ENCODE measurements at places on chromosomes 2 and 18. TPM values are rescaled to one million over a fixed set of nuclear protein-coding genes. Genes with fewer than 3 reads are reported as not detected.

TTC21B gene
- 5.0 TPM for polyA plus RNA-seq

DNA sequence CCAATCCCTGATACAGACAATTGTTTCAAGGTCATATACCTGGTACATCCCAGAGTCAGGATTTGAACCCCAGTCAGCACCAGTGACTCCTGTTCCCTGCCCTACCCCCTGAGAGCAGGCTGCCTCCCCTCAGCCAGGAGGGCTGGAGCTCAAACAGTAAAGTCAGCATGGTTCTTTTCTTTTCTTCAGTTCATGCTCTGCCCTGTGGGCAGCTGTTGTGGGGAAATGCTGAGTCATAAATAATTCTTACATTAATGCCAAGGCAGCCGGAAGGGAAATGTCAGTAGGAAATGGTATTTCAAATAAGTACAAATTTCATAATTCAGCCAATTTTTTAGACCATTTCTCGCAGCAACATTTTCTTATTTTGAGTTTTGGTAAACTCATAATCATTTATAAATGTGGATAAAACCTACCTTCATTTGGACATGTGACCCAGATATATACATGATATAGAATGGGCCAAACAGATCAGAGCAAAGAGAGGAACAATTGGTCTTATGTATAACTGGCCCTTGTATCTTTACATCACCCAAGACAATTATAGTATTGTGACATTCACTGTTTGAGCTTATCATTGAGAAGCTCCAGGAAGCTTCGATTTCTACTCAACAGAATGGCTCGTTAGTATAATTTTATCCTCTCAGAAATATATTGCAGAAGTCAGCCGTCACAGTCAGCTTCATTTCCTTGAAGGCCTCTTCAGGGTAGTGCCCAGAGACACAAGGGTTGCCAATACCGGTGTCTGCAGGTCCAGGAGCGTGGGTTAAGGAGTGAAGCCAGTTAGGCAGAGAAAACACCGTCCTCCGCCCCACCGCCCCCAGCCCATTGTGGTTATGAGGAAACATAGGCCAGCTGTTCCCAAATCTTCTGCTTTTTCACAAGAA lies 28.0 kb upstream of the SCYGR1 start:
- H3K4me3 ChIP-seq: no peak overlapping the region
- no peaks in the 10 kb centered on the region for H3K27me3 ChIP-seq
- no peaks in the 10 kb centered on the region for H3K4me1 ChIP-seq
- H3K36me3 ChIP-seq: no peaks in the 10 kb centered on the region
- peak overlapping the region; percentile 35 for H3K27ac ChIP-seq

REG3G gene
- polyA plus RNA-seq: not detected

DQX1 gene
- polyA plus RNA-seq: 0.05 TPM

- H3K36me3 ChIP-seq: no peaks in the 10 kb centered on the region
- no peaks in the 10 kb centered on the region for H3K4me1 ChIP-seq
- no peak overlapping the region for H3K27ac ChIP-seq
- no peak overlapping the region for H3K4me3 ChIP-seq
These were observed 37.5 kb upstream of the ACSL3 start for GRCh38 chr2:222823183-222823930.

COL6A3 gene
- 10.1 TPM for polyA plus RNA-seq

DNA sequence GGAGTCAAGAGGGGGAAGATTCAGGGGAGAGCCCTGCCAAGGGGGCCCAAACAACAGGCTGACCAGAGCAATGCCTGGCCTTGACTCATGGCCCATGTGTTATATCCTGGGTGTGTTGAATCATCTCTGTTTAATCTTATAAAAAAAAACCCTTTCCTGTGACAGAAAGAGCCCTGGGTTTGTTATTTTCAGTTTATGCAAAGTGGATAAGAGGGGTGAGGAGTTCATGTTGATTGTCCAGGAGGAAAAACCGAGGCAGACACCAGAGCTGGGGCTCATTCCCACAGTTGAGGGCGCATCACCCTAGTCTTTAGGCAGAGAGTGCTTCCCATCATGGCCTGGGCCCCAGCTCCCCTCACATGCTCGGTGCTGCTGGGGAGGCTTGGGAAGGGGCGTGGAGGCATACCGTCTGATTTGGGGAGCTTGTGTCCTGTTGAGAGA lies 30.9 kb upstream of the IL37 start:
- H3K27me3 ChIP-seq: no peaks in the 10 kb centered on the region
- no peak overlapping the region for H3K27ac ChIP-seq
- no peak overlapping the region for H3K4me3 ChIP-seq
- peaks cover 3% of the 10 kb centered on the region for H3K4me1 ChIP-seq
- H3K36me3 ChIP-seq: no peaks in the 10 kb centered on the region

CACNB4 gene
- polyA plus RNA-seq: 0.08 TPM

GRCh38 chr18:66560094-66560493 lies 43.8 kb downstream of the CDH19 start:
- H3K4me1 ChIP-seq: no peaks in the 10 kb centered on the region
- DNase-seq: no peak
- no peaks in the 10 kb centered on the region for H3K36me3 ChIP-seq
- no peaks in the 10 kb centered on the region for H3K27me3 ChIP-seq

- no peak for DNase-seq
- no peak overlapping the region for H3K4me3 ChIP-seq
- no peaks in the 10 kb centered on the region for H3K4me1 ChIP-seq
- H3K27me3 ChIP-seq: no peaks in the 10 kb centered on the region
These were observed 274.1 kb upstream of the CYRIA start for GRCh38 chr2:16939771-16940170.

ERICH2 gene
- 0.39 TPM for polyA plus RNA-seq

DNA sequence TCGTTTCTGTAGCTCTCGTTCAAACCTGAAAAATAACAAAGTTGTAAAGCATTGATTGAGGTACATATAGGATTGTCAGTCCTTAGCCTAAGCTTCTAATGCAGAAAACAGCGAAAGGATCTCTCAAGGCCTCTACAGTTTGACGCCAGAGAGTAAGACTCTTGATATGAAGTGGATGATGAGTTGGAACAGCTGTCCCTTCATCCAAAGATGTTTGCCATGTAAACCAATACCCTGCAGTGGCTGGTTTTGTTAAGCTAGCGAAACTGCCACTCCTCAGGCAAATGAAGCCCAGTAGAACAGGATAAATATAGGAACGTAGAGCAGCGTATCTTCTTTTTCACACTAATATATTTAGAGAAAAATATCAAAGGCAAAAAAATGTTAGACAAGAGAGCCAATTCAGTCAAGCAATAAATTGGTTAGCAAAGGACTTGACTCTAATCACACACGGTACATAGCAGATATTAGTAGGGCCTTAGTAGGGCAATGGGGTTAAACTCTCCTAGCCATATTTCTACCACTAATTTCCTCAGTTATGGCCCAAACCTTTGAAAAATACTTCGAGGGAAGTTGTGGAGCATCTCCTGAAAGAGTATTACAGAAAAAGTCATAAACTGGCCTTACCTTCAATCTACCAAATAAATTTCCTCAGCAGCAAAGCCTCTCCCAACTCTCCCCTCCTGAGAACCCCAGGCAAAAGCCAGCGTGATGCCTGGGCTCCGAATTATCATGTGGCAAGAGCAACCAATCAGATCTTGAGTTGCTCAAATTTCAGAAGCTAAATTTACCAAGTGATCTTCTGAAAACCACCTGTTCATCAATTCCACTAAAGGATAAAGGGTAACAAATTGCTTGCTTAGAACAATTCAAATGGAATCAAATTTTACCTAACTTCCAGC lies at the start of gene NEB:
NEB (minus strand) TSS at position 706 of the 902 bp plus-strand sequence. CDS start 1,320 bp downstream, outside the sequence.
- no peak for DNase-seq
- no peaks in the 10 kb centered on the region for H3K27me3 ChIP-seq
- no peak within 1 kb of the TSS for H3K4me3 ChIP-seq
- H3K27ac ChIP-seq: no peak within 1 kb of the TSS
- H3K4me1 ChIP-seq: no peaks in the 10 kb centered on the region

DNA sequence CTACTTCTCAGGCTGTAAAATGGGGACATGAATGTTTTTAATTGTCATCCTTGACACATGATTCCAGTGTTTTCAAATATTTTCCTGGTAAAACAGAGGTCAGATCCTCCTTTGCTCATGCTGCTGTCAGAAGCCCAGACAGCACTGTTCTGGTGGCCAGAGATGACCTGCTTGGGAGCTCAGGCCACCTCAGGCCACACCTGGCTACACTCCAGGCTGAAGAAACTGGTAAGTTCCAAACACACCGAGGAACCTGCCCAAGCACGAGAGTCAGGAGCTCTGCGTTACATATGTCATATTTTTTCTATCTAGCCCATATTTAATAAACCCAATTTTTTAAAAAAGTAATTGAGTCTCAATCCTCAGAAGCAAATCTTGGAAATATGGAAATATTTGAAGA lies 47.9 kb downstream of the FECH start:
- peaks cover 5% of the 10 kb centered on the region for H3K4me1 ChIP-seq
- H3K36me3 ChIP-seq: no peaks in the 10 kb centered on the region
- H3K4me3 ChIP-seq: no peak overlapping the region
- DNase-seq: no peak
- H3K27me3 ChIP-seq: no peaks in the 10 kb centered on the region

DNA sequence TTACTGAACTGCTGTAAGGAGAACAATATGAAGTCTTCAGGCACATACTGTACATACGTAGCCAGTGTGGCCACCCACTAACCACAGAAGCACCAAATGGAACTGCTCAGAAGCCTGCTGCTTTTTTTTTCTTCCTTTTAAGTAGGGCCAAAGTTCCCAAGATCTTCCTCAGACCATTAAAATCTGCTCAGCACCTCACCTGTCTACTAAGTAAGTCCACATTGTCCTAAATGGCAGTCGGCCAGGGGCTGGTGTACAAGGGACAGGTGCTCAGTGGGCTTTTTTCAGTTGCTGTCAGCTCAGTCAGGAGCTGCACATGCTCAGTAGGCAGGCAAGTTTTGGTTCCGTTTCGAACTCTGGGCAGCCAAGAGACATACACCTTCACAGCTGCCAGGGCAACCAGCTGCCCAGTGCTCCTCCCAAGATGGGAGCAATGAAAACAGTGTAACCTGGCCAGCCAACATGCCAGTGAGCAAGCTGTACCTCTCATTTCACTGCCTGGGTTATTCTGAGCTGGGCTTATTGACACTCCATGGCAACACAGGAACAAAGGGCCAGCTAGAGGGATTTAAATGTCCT lies 86.1 kb downstream of the ACVR1 start:
- H3K4me1 ChIP-seq: peaks cover 13% of the 10 kb centered on the region
- H3K27ac ChIP-seq: peak overlapping the region; percentile 18
- no peak for DNase-seq
- no peaks in the 10 kb centered on the region for H3K27me3 ChIP-seq
- no peaks in the 10 kb centered on the region for H3K36me3 ChIP-seq
- H3K4me3 ChIP-seq: no peak overlapping the region

GRCh38 chr2:226556050-226556449 lies 243.6 kb downstream of the IRS1 start:
- DNase-seq: no peak
- no peaks in the 10 kb centered on the region for H3K36me3 ChIP-seq
- H3K27me3 ChIP-seq: no peaks in the 10 kb centered on the region
- H3K27ac ChIP-seq: no peak overlapping the region
- H3K4me1 ChIP-seq: no peaks in the 10 kb centered on the region

GRCh38 chr2:112749755-112750559 lies 14.5 kb downstream of the CKAP2L start:
- peaks cover 11% of the 10 kb centered on the region for H3K4me1 ChIP-seq
- H3K36me3 ChIP-seq: no peaks in the 10 kb centered on the region
- no peaks in the 10 kb centered on the region for H3K27me3 ChIP-seq
- DNase-seq: peak; percentile 82
- peak overlapping the region; percentile 5 for H3K27ac ChIP-seq
- H3K4me3 ChIP-seq: no peak overlapping the region

- H3K4me1 ChIP-seq: no peaks in the 10 kb centered on the region
- H3K4me3 ChIP-seq: no peak overlapping the region
- H3K27me3 ChIP-seq: no peaks in the 10 kb centered on the region
- H3K27ac ChIP-seq: no peak overlapping the region
- no peak for DNase-seq
These were observed 16.8 kb downstream of the TTC39C start for GRCh38 chr18:24031318-24031717.

DNA sequence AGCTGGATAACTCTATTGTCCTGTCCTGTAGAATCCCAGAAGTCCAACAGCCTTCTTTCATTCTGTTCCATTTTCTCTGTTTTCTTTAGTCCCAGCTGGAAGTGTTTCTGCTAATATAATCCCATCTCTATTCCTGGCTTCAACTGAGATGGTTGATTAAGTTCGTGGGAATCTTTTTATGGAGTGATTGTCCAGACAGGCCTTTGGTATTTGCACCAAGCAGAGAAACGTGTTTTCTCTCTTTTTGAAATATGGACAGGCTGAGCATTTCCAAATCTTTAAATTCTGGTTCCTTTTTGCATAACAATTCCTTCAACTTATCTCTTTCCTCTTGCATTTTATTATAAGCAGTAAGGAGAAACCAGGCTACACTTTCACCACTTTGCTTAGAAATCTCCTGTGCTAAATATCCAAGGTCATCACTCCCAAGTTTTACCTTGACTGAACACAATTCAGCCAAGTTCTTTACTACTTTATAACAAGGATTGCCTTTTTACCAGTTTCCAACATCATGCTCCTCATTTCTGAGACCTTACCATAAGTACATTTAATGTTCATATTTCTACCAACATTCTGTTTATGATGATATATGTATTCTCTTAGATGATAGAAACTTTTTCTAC lies 108.8 kb downstream of the ZFP36L2 start:
- no peak overlapping the region for H3K4me3 ChIP-seq
- DNase-seq: no peak
- H3K36me3 ChIP-seq: no peaks in the 10 kb centered on the region
- no peak overlapping the region for H3K27ac ChIP-seq
- no peaks in the 10 kb centered on the region for H3K4me1 ChIP-seq

LRRTM4 gene
- not detected for polyA plus RNA-seq

GALNT5 gene
- 0.01 TPM for polyA plus RNA-seq

REL gene
- 1.1 TPM for polyA plus RNA-seq

GRCh38 chr2:228983700-228984099 lies 287.4 kb downstream of the PID1 start:
- no peak overlapping the region for H3K4me3 ChIP-seq
- H3K4me1 ChIP-seq: no peaks in the 10 kb centered on the region
- no peak for DNase-seq

DNA sequence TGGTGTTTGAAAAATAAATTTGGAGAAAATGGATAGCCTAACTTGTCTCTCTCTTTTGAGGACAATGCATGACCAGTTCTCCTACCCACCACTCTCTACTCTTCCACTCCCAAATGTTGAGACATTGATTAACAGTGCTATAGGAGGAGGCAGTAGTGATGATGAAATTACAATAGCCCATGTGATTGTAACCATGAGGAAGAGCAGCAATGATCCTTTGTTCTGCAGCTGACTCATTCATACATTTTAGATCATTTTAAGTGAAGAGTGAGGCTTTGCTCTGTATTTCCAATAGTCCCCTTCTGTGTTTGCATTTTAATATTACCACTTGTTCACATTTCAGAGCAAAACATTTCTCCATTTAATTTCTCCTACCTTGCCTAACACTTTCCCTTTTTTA lies 592.3 kb downstream of the THSD7B start:
- no peaks in the 10 kb centered on the region for H3K4me1 ChIP-seq
- DNase-seq: no peak
- H3K27ac ChIP-seq: no peak overlapping the region

GRCh38 chr2:223554923-223555322 lies 47.2 kb downstream of the SCG2 start:
- H3K36me3 ChIP-seq: no peaks in the 10 kb centered on the region
- no peaks in the 10 kb centered on the region for H3K4me1 ChIP-seq
- H3K27ac ChIP-seq: no peak overlapping the region
- no peaks in the 10 kb centered on the region for H3K27me3 ChIP-seq
- no peak for DNase-seq

NEDD4L gene
- 15.1 TPM for polyA plus RNA-seq
